ENCODE measurements at places on chromosomes 1 and 21.

DNA sequence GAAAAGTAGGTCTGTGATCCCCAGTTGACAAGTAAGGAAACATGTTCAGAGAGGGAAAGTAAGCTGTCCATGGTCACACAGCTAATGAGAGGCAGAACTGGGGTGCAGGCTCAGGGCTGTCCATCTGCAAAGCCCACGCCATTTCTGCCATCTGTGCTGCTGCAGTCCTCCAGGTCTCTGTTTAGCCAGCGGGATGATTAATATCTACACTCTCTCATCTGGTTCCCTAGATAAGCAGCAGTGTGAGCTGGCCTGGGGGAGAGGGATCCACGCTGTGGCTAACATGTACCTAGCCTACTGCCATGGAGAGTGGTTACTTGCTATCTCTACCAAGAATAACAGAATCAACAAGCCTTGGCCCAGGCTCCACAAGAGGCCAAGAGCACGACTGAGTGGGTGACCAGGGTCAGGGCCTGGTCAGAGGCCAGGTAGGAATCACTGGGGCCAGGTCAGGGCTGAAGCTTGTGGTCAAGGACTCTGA is 75.2 kb downstream of the TRABD2B start:
- H3K4me3 ChIP-seq, result no peak overlapping the region
- no peaks in the 10 kb centered on the region for H3K27me3 ChIP-seq
- no peak overlapping the region for H3K27ac ChIP-seq
- DNase-seq, result no peak
- peaks cover 8% of the 10 kb centered on the region for H3K4me1 ChIP-seq

GRCh38 chr1:230048922-230049321 is 18.1 kb upstream of the GALNT2 start:
- no peaks in the 10 kb centered on the region for H3K4me1 ChIP-seq
- H3K27ac ChIP-seq, result no peak overlapping the region
- no peaks in the 10 kb centered on the region for H3K36me3 ChIP-seq
- H3K4me3 ChIP-seq, result no peak overlapping the region
- no peaks in the 10 kb centered on the region for H3K27me3 ChIP-seq
- DNase-seq, result no peak

DNA sequence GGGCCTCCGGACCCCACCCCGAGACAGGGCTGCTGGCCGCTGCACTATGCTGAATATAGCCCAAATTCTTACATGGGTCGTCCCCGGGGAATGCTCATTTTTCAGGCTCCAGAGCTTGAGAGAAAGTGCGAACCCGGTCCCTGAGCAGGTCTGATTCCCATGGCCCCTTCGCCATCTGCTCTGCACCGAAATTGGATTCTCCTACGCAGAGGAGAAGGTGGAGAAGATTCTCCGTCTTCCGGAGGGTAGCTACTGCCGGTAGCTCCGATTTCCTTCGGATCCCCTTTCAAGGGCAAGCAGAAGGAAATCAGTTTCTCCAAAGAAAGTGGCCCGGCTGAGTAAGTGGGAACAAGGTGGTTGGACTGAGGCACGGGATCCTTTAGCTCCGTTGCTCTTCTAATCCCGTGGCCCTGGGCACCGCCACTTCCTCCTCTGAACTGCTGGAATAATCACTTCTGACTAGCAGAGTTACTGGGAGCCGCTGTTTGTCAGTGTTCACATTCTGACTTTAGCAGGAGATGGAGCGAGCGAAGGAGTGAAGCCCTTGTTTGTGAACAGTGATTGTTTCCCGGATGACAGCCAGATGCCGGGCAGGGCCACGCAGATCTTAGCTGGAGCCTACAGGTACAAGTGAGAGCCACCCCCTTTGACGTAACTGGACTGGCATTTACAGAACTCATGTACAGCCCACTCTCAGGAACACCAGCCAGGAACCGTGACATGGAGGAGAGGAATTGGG is 1.1 kb upstream of the ZNF496 start:
- peak overlapping the region; percentile 82 for H3K4me3 ChIP-seq
- H3K27me3 ChIP-seq, result no peaks in the 10 kb centered on the region
- H3K36me3 ChIP-seq, result peaks cover 17% of the 10 kb centered on the region
- H3K27ac ChIP-seq, result peak overlapping the region; percentile 89
- DNase-seq, result no peak
- peaks cover 28% of the 10 kb centered on the region for H3K4me1 ChIP-seq

DNA sequence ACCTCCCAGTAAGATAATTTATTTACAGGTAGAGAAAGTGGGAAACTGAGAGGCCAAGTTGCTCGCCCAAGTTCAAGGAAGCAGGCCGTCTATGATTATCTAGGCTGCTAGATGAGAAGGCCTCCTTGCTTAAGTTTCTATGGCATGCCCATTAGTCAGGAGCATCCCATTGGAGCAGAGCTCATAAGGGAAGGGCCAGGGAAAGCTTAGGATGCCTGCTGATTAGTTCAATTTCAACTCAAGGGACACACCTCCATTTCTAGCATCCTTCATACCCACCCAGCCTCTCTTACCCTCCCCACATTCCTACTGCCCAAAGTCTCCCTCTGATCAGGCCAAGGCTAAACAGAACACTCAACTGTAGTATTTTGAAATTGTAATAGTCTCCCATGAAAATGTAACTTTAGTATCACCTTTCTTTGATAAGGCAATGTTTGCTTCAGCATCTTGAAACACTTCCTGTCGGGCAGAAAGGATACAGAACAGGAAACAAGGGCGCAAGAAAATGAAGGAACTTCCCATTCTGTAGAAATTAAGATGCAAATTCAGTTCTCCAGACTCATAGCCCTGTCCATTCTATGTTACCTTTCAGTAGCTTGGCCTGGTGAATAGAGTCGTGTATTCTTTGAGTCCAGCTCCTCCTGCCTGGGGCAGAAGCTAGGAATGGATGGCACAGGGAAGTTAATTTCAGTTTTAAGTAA is 46.3 kb upstream of the TARBP1 start:
- no peaks in the 10 kb centered on the region for H3K27me3 ChIP-seq
- DNase-seq, result no peak
- H3K4me1 ChIP-seq, result peaks cover 45% of the 10 kb centered on the region

GRCh38 chr1:83561346-83561745 is 437.6 kb downstream of the TTLL7 start:
- no peaks in the 10 kb centered on the region for H3K36me3 ChIP-seq
- H3K4me1 ChIP-seq, result no peaks in the 10 kb centered on the region

DNA sequence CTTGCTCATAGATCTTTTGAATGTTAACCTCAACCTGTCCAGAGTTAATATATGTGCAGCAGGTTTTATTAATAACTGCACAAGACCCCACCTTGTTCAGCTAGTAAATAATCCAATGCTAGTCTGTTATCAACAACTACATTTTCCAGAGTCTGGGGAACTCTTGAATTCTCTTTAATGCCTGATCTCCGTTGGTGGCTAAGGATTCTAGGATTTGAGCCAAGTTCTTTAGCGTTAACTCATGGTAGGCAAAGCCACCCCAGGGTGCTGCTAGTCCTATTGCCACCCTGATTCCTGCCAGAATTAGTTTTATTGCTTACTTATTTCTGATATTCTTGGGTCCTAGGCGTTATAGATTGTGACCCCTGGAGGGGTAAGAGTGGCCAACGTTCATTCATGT is 12.8 kb downstream of the BACE2 start:
- no peak overlapping the region for H3K4me3 ChIP-seq
- H3K27me3 ChIP-seq, result no peaks in the 10 kb centered on the region

GRCh38 chr1:212479188-212479587 is 46.5 kb downstream of the NENF start:
- no peaks in the 10 kb centered on the region for H3K4me1 ChIP-seq
- no peaks in the 10 kb centered on the region for H3K36me3 ChIP-seq
- H3K27me3 ChIP-seq, result no peaks in the 10 kb centered on the region
- DNase-seq, result no peak
- no peak overlapping the region for H3K27ac ChIP-seq

GRCh38 chr1:48571303-48571987 is 99.4 kb upstream of the SPATA6 start:
- H3K27ac ChIP-seq, result no peak overlapping the region
- no peak for DNase-seq
- no peak overlapping the region for H3K4me3 ChIP-seq

GRCh38 chr1:31180338-31180737 is 59.3 kb downstream of the NKAIN1 start:
- peaks cover 17% of the 10 kb centered on the region for H3K27me3 ChIP-seq
- no peak overlapping the region for H3K4me3 ChIP-seq
- no peak overlapping the region for H3K27ac ChIP-seq
- DNase-seq, result no peak
- peaks cover 14% of the 10 kb centered on the region for H3K4me1 ChIP-seq

DNA sequence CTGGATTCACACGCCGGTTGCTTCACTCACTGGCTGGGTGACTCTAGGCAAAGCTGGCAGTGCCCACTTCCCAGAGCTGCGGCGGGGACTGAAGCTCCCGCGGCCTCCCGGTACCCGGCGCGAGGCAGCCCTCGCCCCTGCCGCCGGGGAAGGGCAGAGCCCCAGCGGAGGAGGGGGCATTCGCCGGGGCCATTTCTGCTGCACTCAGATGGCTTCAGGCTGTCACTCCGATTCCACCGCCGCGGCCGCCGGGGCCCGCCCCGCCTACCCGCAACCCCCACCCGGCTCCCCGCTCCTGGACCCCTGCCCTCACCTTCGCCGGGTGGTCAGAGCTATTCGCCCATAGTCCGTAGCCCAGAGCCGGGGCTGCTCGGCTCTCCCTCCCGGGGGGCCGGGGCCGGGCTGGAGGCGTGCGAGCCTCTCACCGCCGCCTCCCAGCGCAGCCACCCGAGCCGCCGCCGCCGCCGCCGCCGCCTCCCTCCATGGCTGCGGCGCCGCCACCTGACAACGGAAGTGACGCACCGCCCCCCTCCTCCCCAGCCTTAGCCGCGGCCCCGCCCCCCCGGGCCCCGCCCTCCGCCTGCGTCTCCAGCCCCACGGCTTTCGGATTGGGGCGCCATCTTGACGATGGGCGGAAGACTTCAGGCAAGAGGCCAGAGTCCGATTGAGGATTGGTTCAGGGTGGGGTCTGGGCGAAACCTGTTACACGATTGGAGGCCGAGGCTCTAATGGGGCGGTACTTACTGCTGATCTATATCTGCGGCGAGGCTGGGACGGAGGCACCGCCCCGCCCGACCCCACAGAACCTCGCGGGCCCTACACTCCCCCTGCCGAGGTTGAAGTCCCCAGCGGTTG is at the start of gene STK40:
STK40 (minus strand) TSS at position 515 of the 855 bp plus-strand sequence. CDS start 24,592 bp downstream, outside the sequence.
- H3K27me3 ChIP-seq, result no peaks in the 10 kb centered on the region
- peaks cover 7% of the 10 kb centered on the region for H3K36me3 ChIP-seq
- peak within 1 kb of the TSS; percentile 94 for H3K4me3 ChIP-seq
- H3K4me1 ChIP-seq, result peaks cover 52% of the 10 kb centered on the region
- peak within 1 kb of the TSS; percentile 99 for H3K27ac ChIP-seq

Data from upper lobe of right lung (tissue), 1 donor.